ENCODE measurements at places on chromosomes 6 and 20.

DNA sequence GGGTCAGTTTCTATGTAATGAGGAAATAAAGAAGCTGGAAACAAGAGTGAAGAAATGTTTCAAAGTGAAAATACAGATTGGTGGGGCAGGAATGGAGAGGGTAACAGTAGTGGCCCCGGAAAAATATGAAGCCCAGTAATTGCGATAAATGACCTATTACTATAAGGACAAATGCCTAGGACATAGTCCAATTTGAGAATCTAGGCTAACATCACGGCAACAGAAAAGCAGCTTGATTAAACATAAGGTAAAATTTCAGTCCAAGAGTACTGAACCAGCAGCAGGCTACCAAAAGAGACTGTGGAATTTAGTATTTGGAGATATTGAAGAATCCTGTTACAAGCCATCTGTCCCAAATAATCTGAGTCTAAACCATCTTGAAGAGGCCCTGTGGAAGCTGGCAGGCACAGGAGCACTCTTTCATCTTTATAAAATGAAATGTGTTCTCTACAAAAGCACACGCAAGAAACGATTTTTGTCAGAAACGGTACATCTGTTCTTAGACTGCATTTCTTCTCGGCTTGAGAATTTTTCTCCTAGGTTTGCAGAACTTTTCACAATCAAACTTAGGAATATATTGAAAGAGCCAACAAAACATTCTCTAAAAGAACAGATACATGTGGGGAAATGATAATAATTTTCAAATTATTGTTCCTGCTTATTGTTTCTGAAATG, 49.3 kb downstream of the ELOVL5 start:
- DNase-seq: no peak

- DNase-seq: no peak
Measured at GRCh38 chr6:81890846-81891245, 138.4 kb upstream of the TENT5A start.

DNA sequence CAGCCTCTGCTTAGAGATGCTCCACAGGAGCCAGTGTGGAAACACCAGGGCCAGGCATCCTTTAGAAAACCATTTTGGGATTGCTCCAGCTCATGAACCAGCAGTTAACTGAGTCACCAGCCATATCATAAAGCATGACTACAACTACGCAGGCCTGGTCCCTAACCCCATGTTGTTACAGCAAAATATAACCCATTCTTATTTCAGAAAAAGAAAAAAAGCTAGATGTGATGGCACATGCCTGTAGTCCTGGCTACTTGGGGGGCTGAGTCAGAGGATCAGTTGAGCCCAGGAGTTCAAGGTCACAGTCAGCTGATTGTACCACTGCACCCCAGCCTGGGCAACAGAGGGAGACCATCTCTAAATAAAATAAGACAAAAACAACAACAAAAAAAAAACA, 36.8 kb downstream of the C6orf15 start:
- no peak for DNase-seq

DNA sequence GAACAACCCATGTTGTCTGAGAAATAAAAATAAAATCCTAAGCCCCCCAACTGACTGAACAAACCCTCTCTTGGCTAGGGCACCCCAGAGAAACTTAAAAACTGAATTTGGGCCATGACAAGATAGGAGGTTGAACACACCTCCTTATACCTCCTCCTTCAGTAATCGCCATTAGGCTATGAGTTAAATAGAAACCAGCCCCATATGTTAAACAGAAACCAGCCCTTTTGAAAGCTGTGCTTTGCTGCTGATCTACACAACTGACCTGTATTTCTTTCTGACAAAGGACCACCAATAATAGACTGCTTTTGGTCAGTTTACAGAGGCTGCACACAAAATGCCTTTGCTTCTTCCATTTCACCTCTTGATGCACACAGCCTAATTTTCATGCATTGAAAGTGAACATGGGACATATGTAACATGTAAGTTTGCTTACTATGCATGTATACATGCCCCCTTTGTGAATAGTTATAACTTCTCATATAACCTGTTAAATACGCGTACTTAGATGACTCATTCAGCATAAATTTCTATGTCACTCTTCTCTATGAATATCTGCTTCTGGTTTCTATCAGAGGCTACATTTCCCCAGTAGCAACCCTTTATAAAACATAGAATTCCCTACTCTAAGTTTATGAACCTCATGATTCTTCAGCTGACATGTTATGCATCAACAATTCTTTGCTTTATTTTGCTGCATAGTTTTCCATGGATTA, 462.9 kb downstream of the COL12A1 start:
- no peak for DNase-seq

GRCh38 chr6:116395647-116396046, 24.9 kb downstream of the DSE start:
- DNase-seq: no peak

GRCh38 chr6:52548353-52548713, 28.5 kb downstream of the TRAM2 start:
- no peak for DNase-seq

- DNase-seq: peak; percentile 96
Measured at GRCh38 chr6:28281288-28282064, at the start of gene PGBD1. PGBD1 (plus strand) TSS chr6:28281572; CDS start chr6:28283814, 2,242 bp downstream.

DNA sequence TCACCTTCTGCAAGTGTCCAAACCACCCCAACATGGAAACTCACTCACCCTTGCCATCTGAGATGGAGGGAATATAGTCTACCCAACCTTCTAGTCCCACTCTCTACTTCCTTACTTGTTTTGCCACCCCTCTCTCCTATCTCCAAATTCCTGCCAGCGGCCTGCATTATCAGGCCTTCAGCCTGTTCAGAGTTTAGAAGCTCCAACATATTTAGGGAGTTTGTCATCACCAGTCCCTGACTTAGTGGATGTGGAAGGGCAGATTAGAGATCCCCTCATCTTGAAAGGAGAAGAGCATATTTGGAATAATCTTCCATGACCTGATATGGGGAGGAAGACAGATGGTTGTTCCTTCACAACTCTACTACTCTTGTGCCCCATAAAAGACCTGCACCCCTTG, 281.4 kb upstream of the MAP3K7 start:
- no peak for DNase-seq

DNA sequence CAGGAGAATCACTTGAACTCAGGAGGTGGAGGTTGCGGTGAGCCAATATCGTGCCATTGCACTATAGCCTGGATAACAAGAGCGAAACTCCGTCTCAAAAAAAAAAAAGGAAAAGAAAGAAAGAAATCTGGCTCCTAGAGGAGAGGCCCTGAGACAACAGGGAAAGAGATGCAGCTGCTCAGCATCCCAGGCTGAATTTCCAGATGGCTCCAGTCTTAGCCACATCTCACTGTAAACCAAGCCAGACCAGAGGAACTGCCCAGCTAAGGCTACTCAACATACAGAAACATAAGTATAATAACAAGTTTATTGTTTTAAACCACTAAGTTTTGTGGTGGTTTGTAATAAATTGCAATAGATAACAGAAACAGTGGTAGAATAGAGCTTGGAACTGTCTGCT, 38.5 kb upstream of the TASP1 start:
- no peak for DNase-seq

DNA sequence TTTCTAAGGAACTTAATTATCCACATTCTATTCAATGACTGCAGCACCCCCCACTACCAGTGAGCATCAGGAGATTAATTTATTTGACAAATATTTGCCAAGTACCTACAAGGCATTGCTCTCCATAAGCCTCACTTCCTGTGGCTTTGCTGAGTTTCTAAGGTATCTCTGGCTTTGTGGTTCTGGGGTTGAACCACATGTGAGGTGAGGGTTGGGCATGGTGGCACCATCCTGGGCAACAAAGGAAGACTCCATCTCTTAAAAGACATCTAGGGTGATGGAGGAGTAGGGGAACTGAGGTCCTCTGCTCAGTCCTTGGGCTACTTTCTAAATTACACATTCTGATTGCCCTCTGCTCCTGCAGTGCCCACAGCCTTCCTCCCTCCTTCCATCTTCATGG, 25.5 kb upstream of the WFDC2 start:
- DNase-seq: no peak

- DNase-seq: no peak
Measured at GRCh38 chr20:15379681-15380296, 1042.4 kb upstream of the FLRT3 start.

DNA sequence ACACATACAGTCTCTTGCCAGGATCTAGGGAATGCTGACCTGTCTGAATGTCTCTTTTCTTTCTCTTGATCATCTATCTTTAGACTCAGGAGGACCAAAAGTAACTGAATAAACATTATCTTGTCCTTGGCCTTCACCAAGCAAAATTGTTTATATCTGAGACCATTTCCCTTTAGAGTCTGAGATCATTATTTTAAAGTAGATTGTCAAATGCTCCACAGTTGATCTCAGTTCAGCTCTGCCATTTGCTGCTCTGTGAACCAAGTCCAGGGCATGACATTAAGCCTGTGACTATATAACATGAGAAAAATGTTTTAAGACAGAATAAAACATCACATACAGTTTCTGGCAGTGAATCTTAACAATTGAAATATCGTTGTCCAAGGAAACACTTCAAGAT, 148.3 kb upstream of the NRSN1 start:
- no peak for DNase-seq

DNA sequence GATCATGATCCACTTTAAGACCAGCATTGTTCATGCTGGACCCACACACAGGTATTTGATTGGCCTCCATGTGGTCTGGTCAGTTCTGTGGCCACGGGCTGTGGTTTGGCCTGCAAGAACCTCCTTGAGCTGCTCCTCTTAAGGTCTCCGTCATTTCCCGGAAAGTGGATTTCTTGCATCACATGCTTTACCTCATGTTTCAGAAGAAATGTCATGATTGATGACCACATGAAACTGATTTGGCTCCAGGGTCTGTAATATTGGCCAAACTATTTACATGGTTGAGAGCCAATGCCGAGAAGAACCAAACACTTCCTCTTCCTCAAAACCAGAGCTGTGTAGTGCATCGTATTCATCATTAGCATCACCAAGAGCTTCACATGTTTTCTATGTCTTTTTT, 13.2 kb upstream of the RSPH3 start:
- DNase-seq: no peak

DNA sequence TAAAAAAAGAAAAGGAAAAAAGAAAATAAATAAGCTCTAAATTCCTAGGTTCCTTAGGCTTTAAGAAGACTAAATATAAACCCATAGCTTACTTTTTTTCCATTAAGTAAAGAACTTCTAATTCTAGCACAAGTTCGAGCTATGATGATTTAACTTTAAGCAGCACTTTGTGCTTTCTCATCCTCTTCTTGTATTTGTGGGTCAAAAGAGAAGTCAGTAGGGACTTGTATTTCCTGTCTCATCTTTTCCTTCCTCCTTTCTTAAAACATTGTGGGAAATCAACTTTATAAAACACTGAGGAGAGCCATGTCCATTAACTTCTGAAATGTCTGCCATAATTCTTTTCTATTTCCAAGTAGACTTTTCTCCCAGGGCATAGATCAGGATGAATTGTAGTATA, 637.7 kb upstream of the CITED2 start:
- DNase-seq: no peak

Measured in WERI-Rb-1 (cell line).